Stimulated activated naive CD8-positive, alpha-beta T cell treated with anti-CD3 and anti-CD28 coated beads, Interleukin-15, Interleukin-2, amounts not matched to agents 100 U/mL and 50 U/mL, for 24 hours (primary cell): ENCODE measurements at places on chromosomes 4 and X.
A peak's percentile ranks its signal among the peaks of the same experiment; 100 is the strongest.

GRCh38 chrX:107935664-107936433 is 46.3 kb downstream of the TEX13B start:
- peak; percentile 3 for DNase-seq

GRCh38 chrX:51336584-51336983 is 4.0 kb downstream of the NUDT10 start:
- DNase-seq = no peak

- DNase-seq = no peak
Measured at GRCh38 chrX:153179131-153179530, at the start of gene MAGEA1. Gene MAGEA1, plus strand, starts transcription at chrX:153179284. Its CDS starts 3,106 bp downstream, at chrX:153182390.

- DNase-seq = no peak
Measured at GRCh38 chr4:102492531-102493241, 8.5 kb upstream of the NFKB1 start.

DNA sequence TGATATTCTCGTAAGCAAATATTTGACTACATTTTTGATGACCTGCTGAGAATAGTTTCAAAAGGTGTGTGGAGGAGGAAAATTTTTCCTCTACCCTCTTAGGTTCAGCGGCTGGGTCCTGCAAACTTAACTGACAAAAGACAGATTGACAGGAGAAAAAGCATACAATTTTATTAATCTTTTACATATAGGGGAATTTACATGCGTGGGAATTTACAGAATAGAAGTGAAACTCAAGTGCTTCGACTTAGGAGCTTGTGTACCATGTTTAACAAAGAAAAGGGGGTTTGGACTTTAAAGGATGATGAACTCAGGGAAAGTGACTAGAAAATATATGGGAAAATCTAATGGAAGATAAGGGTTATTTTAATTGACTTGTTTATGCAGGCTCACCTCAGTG is 2.5 kb downstream of the HERC6 start:
- no peak for DNase-seq

DNA sequence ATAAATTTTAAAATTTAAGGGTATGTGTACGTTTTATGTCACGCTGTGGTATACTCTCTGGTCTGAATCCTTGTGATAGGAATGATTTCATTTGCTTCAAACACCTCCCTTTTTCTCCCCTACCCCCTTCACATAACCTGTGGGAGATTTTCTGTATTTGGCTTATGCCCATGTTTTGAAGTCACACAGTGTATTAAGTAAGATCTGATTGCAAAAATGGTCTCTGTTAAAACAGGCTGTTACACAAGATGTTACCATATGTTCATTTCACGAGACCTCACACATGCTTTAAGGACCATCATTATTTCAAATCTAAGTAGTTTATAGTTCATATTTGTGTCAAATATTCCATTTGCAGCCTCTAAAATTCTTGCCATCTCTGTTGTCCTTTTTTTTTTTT is 63.5 kb downstream of the TMEM131L start:
- no peak for DNase-seq

- peak; percentile 6 for DNase-seq
Measured at GRCh38 chrX:39903937-39904336, 193.8 kb downstream of the BCOR start.

DNA sequence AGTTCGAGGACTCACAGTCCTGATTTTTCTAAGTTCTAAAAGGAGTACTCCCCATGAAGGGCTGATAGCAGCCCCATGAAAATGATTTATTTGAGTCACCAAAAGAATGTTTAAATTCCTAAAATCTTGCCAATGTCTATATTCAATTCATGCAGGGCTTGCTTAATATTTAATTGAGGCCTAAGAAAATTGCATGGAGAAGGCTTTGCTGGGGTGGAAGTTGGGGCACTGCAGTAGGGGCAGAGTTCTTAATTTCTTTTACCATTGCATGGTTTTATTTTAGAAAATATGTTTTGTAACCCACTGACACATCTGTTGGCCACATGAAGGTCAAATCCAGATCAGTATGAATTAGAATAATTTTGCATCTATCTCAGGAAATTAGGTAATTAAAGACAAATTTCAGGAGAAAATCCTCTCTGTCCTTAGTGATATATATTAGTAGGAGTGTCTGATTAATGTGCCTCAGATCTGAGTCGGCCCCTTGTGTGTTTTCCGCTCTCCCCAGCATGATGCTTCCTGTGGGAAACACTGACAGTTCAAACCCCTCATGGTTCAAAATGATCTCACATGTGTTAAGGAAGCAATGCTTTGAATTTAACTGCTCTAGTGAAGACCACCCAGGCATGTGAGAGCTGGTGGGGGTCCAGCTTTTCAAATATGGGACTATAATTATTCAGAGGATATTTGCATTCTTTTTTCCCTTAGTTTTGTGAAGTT is 54.0 kb upstream of the EGFL6 start:
- DNase-seq = no peak

GRCh38 chr4:1122505-1122904 is 9.1 kb upstream of the RNF212 start:
- no peak for DNase-seq

- DNase-seq = no peak
Measured at GRCh38 chr4:80370635-80371034, 35.1 kb downstream of the CFAP299 start.

DNA sequence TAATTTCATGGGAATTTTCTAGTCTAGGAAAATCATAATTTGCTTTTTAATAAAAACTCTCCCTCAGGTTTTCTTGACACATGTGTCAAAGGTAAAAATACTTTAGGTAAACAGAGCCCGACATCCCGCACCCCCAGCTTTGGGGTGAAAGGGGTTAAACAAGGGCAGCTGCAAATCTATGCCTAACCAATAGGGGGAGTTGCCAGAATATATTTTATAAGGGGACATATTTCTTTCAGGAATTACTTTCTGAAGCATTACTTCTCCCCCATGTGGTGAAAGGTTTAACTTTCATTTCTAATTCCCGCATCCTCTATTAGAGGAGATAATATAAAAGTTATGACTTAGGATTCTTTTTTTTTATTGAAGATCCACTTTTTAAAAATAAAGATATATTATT is 53.9 kb upstream of the HEPH start:
- peak; percentile 5 for DNase-seq

DNA sequence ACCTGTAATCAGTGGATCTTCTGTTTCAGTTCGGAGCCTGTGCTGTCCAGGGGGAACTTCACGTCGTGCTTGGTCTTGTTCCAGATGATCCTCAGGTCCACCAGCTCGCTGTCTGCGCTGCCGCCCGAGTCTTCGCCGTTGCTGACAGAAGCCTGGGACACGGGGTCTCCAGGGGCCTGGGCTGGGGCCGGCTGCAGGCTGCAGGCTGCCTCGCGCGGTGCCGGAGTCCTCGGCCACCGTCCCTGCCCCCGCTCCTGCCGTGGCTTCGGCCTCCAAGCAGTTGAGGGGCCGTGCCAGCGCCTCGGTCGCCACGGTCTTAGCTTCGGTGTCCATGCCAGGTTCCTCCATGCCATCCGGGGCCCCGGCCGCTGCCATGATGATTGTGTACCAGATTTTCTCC is 37.3 kb upstream of the CCNI start:
- DNase-seq = no peak

- no peak for DNase-seq
Measured at GRCh38 chr4:162911349-162911748, 255.3 kb downstream of the NAF1 start.

DNA sequence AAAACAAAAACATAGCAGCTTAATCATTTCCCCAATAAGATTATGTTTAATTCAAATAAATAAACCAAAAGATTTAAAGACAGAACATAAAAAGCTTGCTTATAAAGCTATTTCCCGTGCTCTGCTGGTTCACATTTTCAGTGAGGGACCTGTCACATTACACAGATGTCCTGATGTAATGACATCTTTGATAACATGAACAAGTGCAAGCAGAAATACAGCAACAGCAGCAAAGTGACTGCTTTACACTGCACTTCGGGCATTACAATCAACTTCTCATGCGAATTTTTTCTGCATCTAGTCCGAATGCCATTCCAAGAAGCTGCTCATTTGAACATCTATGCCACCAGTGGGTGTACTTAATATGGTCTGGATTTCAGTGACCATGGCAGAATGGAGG is 940.3 kb upstream of the IGFBP7 start:
- DNase-seq = no peak

- no peak for DNase-seq
Measured at GRCh38 chrX:16617382-16617781, 32.6 kb upstream of the S100G start.

DNA sequence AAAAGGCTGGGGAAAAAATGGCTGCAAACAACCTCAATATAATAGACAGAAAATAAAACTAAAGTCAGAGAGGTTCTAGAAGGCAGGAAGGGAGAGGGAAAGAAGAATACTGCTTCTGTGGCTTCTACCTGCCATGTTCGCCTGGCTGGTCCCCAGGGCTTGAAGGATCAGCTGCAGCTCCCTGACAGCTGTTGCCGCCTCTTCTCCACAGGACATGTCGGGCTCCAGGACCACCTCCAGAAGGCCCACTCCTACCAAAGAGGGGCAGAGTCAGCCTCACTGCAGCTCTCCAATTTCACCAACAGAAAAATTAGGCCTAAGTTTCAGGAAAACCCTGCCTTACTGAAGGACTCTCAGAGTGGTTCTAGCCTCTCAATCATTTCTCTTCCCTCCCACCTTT is 44.9 kb downstream of the GATB start:
- no peak for DNase-seq

DNA sequence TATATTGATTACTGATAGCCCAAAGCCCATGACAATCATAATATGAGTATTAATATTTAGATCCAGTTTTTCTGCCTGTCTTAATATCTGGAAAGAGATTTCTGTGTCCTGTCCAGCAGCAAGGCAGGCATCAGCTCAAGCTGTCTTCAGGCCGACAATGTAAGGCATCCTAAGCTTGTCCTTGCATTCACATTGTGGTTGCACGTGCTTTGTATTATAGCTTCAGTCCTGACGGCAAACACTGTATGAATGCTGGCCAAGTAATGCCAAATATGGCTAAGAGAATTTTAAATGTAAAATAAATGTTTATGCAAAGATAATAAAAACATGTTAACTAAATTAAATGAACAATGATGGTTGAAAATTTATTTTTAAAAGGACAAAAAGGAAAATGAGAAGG is 255.7 kb upstream of the RPS6KA3 start:
- no peak for DNase-seq

DNA sequence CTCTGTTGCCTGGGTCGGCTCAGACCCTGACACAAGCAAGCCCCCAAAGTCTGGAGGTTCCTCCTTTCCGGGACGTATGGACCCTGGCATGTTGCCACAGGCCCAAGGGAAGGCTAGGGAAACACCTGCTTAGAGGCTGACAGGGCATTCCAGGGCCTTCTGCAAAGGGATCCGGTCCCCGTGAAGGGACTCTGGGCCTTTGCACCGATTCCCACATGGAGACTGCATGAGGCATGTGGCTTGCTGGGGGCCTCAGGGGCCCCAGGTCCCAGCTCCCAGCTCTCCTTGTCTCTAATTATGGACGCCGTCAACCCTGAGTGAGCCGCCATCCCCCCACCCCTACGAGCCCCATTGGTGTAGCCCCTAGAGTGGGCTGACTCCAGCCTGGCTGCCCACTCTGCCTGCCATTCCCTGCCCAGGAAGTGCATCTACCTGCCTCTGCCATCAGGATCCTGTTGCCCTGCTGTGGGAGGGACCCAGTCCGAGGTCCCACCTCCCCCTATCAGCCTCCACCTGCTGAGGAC is 4.2 kb upstream of the RGS12 start:
- no peak for DNase-seq

DNA sequence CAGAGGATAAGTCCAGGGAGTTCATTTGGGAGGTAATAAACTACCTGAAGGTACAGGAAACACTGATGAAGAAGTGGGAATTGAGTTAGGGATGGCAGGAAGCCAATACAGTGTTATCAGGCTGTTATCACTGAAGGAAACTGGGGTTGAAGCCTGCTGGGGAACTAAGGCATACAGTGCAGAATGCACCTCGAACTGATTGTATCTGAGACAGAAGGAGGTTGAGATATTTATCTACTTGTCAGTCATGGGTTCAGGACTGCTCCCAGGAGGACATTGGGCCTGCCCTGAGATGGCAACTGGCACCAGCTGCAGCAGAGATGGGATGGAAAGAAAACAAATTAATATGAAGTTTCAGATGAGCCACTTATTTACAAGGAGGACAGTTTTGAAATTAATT is 35.5 kb upstream of the CD38 start:
- no peak for DNase-seq

GRCh38 chr4:112514647-112515197 is 1.3 kb downstream of the NEUROG2 start:
- peak; percentile 11 for DNase-seq

DNA sequence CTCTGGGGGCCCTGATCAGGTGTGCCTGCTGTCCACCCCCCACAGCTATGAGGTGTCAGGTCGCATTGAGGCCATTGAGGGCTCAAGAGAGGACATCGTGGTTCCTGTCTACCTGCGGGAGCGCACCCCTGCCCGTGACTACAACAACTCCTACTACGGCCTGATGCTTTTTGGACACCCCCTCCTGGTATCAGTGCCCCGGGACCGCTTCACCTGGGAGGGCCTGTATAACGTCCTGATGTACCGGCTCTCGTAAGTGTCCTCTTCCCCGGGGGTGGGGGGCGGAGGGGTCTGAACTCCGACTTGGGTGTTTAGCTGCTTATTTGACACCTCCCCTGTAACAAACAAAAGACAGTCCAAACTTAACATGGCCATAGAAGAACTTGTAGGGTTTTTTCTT is 10.5 kb downstream of the USP11 start:
- no peak for DNase-seq

- no peak for DNase-seq
Measured at GRCh38 chr4:138948918-138949317, 66.7 kb upstream of the NOCT start.

DNA sequence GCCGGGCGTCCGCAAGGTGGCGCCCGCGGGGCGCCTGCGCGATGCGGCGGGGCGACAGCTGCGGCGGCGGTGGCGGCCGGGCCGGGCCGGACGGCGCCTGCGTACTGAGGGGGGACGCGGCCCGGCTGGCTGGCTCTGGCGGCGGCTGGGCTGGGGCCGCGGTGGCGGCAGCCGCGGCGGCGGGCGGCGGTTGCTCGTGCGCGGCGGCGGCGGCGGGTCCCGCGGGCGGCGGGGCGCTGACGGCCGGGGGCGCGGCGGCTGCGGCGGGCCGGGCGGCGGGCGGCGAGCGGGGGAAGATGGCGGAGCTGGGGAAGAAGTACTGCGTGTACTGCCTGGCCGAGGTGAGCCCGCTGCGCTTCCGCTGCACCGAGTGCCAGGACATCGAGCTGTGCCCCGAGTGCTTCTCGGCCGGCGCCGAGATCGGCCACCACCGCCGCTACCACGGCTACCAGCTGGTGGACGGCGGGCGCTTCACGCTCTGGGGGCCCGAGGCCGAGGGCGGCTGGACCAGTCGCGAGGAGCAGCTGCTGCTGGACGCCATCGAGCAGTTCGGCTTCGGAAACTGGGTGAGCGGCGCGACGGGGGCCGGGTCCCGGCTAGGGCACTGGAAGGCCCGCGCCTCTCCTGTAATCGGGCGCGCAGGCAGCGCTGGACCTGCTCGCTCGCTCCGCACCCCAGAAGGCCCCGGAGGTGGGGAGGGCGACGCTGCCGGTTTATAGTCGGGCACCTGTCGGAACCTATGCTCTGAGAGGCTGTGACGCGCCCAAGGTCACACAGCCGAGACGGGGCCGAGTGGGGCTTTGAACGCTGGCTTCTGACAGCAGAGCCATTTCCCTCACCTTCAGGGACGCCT is at the start of gene TADA2B:
TADA2B (plus strand) TSS at position 89 of the 853 bp plus-strand sequence; CDS start at position 297, 208 bp downstream.
- DNase-seq = peak; percentile 56
